Stimulated activated CD4-positive, alpha-beta T cell treated with anti-CD3 and anti-CD28 coated beads, Interleukin-4, amount 100 ng/mL, for 24 hours (primary cell): ENCODE measurements at places on chromosomes 5 and 9.

DNA sequence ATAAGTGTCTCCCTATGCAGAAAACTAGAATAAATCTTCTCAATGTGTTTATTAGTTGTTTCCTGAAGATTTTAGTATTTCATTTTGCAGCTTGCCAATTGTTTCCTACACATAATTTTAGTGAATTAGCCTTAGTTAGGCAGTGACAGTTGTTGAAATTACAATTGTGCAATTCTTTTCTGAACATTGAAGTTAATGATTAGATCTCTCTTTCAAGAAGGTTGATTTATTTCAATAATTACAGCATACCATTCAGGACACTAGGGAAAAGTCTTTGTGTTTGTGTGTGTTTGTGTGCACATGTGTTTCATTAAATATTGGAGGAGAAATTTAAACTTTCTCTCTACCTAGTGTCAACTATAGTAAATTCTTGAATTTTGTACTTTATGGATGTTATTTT is 199.6 kb upstream of the MPDZ start:
- no peak for DNase-seq

- no peak for DNase-seq
Measured at GRCh38 chr9:125239631-125240597, 1.2 kb downstream of the HSPA5 start.

GRCh38 chr9:114365194-114365593 is 22.6 kb downstream of the AKNA start:
- no peak for DNase-seq

DNA sequence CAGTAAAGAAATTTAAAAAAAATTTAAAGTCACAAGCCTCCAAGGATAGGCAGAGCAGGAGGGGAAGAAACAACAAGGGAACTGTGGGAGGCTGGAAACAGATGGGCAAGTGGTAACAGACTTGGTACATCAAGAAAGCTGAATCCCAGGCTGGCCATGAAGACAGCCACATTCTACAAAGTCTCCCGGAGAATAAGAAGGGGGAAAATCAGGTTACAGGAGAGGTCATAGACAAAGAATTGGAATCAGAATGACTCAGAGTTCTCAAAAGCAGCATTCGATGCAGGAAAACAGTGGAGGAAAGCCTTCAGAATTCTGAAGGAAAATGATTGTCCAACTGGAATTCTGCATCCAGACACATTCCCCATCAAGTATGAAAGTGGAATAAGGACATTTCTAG is 129.7 kb downstream of the ADAMTS2 start:
- no peak for DNase-seq

- DNase-seq = no peak
Measured at GRCh38 chr9:91360551-91361290, 997 bp downstream of the AUH start.

DNA sequence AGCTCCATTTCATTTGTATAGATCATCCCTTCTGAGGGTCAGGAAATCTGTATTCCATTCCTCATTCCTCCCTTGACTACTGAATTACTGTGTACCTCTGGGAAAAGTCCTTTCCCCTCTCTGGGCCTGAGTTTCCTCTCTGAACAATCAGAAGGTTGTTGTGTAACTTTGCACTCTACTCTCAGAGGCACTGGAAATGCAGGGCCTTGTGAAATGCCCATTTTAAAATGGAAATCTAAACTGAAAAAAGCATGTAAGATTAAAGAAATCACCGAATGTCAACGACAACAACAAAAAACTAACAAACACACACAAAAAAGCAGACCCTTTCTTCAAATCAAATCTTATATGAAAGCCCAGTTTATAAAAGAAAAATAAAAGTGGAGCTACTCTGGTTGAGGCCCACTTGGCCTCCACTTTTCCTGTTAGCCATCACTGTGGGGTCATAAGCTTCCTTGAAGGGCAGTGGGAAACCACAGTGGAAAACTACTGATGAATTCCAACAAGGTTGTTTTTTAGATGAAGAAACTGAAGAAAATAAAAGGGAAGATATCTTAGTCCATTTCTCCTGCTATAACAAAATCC is 21.6 kb upstream of the GRPEL2 start:
- no peak for DNase-seq

DNA sequence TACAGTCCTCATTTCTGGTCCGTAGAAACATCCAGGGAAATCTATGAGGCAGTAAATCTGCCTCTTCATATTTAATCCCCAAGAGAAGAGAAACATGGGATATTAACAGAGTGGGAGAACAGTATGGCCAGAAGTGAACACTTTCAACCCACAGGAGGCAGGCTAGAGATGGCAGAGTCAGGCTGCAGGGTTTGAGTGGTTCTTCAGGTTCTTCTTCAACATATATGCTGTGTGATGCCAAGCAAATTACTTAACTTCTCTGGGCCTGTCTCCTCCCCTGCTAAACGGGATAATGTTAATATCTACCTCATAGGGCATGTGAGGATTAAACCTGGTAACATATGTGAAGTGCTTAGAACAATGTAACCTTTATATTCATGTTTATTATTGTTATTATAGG is 321.8 kb downstream of the PSAT1 start:
- DNase-seq = no peak

- DNase-seq = no peak
Measured at GRCh38 chr9:97046228-97046627, 7.3 kb upstream of the CTSV start.
